ENCODE measurements at places on chromosomes 6 and 20. TPM values are rescaled to one million over a fixed set of nuclear protein-coding genes. Genes with fewer than 3 reads are reported as not detected.

The SSTR4 gene
- not detected for polyA plus RNA-seq

The KCNK17 gene
- polyA plus RNA-seq: 0.07 TPM

The ENPP1 gene
- 0.27 TPM for polyA plus RNA-seq

The HUS1B gene
- 4.0 TPM for polyA plus RNA-seq

The BCLAF1 gene
- polyA plus RNA-seq: 96.5 TPM

The SYCP2L gene
- polyA plus RNA-seq: 0.19 TPM

The OLIG3 gene
- not detected for polyA plus RNA-seq

The MEP1A gene
- not detected for polyA plus RNA-seq

The GSTA3 gene
- polyA plus RNA-seq: not detected

The WDR27 gene
- polyA plus RNA-seq: 61.1 TPM

The BTN1A1 gene
- 0.22 TPM for polyA plus RNA-seq

The DUSP15 gene
- 0.78 TPM for polyA plus RNA-seq

The HLA-DQB1 gene
- 986 TPM for polyA plus RNA-seq

The RAB44 gene
- 0.25 TPM for polyA plus RNA-seq

The SLC24A3 gene
- polyA plus RNA-seq: not detected

The SLC32A1 gene
- polyA plus RNA-seq: 0.16 TPM

The FAM217A gene
- polyA plus RNA-seq: not detected

The ADGB gene
- not detected for polyA plus RNA-seq

The HSPA1L gene
- 0.81 TPM for polyA plus RNA-seq

The ENPP5 gene
- polyA plus RNA-seq: 0.13 TPM

The CD24 gene
- 118 TPM for polyA plus RNA-seq

The PACRG gene
- not detected for polyA plus RNA-seq

The NMBR gene
- polyA plus RNA-seq: not detected

The EYA4 gene
- polyA plus RNA-seq: not detected

The LY6G6F gene
- 0.32 TPM for polyA plus RNA-seq

The OXT gene
- not detected for polyA plus RNA-seq

The PRDM13 gene
- not detected for polyA plus RNA-seq

The C20orf202 gene
- 0.07 TPM for polyA plus RNA-seq

The SIM1 gene
- polyA plus RNA-seq: not detected

The PMEPA1 gene
- polyA plus RNA-seq: 19.7 TPM

The FNDC1 gene
- polyA plus RNA-seq: not detected

The CD83 gene
- polyA plus RNA-seq: 1,187 TPM

The RIPOR3 gene
- polyA plus RNA-seq: not detected

The USP49 gene
- polyA plus RNA-seq: 2.6 TPM

The KCNS1 gene
- not detected for polyA plus RNA-seq

The FAM209A gene
- polyA plus RNA-seq: 5.5 TPM

The CDSN gene
- not detected for polyA plus RNA-seq

The CYP39A1 gene
- not detected for polyA plus RNA-seq

The HRH3 gene
- not detected for polyA plus RNA-seq

The TSPYL4 gene
- 33.5 TPM for polyA plus RNA-seq

The TP53TG5 gene
- polyA plus RNA-seq: not detected
